ENCODE measurements at places on chromosomes 12 and 14.

DNA sequence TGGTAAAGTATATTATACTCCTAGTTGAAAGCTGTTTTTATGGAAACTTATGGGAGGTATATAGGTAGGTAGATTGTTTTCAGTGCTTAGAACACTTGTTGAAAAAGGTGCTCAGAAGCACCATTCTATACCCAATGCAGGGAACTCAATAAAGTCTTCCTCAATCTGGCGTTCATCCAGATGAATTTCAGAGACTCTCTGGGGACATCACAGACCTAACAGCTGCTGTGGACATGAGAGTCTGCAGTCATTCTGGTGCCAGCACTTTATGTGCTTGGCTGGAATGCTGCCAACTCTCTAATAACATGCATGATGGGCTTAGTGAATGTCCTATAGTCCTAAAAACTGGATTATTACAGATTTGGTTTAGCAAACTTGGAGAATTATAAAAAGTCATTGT is 115.9 kb downstream of the NTN4 start:
- no peak for DNase-seq

- DNase-seq = no peak
Observed at GRCh38 chr12:15468911-15469310, 146.6 kb downstream of the PTPRO start.

DNA sequence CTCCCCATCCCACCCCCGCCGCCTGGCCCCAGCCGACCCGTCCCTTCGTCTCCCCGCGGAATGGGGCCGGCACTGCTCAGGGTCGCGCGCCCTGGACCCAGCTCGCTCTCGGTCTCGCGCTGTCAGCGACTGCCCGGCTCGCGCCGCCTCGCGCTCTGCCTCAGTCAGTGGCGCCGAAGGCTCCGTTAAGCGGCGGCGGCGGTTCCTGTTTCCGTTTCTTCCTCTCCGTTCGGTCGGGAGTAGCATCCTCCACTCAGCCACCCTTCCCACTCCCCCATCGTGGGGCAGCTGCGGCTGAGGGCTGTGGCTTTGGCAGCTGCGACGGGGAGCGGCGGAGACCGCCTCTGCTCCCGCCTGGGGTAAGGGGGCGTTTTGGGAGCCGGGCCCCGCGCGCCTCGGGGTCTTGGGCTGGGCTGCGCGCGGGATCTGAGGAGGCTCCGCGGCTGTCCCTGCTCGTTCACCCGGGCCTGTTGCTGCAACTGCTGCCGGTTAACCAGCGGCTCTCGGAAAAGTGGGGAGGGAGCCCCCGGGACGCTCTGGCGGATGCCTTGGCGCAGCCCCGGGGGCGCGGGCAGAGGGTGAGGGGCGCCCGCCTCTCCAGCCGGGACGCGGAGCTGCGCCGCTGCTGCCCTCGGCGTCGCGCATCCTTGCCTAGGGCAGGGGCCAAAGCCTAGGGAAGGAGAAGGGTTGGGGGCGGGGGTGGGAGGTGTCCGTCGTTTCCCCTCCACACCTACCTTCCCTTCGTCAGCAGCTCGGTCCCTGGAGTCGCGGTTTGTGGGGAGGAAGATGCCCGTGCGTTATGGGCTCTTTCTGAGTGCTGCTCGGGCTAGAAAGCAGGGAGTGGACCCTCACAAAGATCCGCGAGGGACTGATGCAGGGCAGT is 567 bp downstream of the FUT8 start:
- DNase-seq = no peak

DNA sequence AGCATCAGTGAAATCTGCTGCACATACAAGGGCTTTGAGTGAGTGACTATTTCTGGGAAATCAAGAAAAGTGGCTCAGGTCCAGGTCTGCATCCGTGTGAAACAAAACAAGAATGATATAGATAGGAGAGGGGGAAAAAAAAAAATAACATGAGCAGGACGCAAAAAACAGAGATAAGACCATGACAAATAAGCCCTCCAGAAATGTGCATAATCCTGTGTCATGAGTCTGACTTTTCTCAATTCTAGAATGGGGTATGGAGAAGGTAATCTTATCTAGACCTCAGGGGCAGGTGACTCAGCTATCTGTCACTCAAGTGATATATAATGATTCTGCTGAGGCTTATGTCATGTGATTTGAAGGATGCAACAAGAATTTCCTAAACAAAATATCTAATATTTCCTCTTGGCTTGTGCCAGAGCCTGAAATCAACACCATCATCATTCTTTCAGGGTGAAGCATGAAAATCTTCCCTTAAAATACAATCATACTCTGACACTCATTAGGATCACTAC is 250.0 kb downstream of the PHLDA1 start:
- no peak for DNase-seq

DNA sequence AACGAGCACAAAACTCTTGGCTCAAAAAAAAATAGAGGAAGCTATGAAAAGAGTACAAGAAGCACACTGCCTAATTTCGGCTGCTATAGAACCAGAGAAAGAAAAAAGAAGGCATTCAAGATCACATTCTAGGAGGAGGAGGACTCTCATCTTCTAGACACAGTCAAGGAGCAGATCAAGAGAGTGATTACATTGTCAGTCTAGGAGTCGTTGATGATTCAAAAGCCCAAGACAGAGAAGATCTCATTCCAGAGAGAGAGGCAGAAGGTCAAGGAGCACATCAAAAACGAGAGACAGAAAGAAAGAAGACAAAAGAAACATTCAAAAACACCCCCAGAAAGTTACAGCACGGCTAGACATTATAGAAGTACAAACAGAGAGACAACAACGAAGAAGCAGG is 131.8 kb upstream of the AEBP2 start:
- no peak for DNase-seq

Data from stimulated activated CD4-positive, alpha-beta T cell treated with anti-CD3 and anti-CD28 coated beads, Interleukin-1b, Interleukin-23, amount 100 ng/mL, for 1 hour (primary cell).